NCI-H446 (cell line): ENCODE measurements at places on chromosomes 5 and 9.

DNA sequence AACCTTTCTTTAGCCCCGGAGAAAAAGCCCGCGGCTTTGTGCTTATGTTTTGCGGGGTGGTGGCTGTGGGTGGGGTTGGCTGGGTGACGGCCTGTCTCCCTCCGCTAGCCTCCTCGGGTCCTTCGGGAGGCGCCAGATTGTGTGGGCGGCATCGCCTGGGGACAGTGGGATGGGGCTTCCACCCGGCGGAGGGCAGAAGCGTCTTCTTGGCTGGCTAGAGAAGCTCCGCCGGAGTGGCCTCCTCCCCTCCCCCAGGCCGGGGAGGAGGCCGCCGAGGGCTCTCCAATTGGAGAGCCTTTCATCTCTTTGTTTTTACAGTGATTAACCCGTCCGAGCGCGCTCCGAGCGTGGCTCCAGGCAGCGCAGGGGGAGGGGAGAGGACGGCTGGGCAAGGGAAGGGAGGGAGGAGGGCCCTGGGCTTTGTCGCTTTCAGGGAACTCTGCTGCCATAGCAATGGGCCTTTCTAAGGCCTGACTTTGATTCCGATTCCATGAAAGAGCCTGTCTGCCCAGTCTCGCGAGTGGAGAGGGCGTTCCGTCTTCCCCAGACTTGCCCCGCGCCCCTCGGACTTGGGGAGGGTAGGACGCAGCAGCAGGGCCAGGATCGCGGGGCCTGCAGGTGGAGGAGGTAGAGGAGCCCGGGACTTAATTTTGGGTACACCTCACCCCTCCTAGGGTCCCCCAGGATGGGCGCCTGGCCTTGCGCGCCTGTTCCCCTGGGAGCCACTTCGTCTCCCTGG is 36.7 kb upstream of the TIFAB start:
- DNase-seq = peak; percentile 63

DNA sequence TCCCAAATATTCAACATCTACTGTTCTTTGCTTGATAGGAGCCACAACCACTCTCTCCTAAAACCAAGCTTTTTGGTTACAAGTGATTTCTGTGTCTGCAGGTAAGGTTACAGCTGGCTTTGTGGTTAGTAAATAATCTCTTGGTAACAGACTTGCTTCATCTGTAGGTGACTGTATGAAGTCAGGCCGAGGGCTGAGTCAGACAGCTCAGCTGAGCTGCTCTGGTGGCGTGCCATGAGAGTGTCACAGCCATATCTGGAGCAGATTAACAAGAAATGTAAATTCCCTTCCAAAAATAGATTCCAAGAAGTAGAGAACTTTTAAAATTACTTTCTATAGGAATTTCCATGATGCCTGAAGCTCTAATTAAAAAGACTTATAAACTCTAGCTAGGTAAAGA is 23.7 kb upstream of the TAS2R1 start:
- DNase-seq = no peak

- peak; percentile 38 for DNase-seq
These were observed 316.4 kb downstream of the NR3C1 start for GRCh38 chr5:143086908-143087637.

GRCh38 chr9:114348906-114349482 is 19.3 kb downstream of the ORM2 start:
- no peak for DNase-seq

DNA sequence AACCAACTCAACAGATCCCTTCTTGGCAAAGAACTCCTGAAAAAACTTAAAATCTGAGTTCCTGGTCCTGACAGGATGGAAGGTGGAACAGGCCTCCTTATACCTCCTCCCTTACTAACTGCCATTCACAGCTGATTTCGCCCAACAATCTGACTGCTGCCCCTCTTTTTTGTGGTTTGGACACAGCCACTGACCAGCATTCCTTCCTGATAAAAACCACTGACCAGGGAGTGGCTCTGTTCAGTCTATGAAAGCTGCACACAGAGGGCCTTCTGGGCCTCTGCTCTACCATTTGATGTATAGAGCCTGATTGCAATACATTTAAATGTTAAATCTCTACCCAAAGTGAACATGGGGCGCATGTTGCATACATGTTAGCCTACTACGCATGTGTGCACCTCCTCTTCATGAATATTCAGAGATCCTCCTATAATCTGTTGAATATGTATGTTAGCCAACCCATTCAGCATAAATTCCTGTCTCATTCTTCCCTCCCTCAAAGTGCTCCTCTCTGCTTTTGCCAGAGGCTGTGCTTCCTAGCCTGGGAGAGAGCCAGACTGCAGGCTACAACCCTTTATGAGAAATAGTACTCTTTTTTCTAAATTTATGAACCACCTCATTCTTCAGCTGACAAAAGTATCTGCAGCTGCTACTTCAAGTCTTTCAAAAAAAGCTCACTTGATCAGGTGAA is 93.7 kb upstream of the MRPS30 start:
- no peak for DNase-seq

DNA sequence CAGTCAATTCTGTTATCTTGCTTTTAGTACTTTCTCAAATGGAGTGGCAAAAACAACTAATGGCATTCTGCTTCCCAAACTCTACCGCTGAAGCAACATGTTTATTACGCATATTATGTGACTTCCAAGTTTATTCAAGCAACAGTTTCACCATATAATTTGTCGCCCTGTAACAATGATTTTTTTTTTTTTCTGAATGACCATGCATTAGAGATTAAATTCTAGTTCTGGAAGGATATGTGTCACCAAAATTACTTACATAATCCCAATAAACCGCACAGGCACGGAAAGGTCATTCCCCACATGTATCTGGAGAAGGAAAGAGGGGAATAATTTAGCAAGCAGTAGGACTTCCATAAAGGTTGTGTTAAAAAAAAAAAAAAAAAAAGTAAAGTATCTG is 691.8 kb downstream of the DNAH5 start:
- DNase-seq = no peak
